Dorsolateral prefrontal cortex (tissue), 122 donors: ENCODE measurements at places on chromosomes 6 and 20.
A peak's percentile ranks its signal among the peaks of the same experiment; 100 is the strongest.

GRCh38 chr6:43101497-43101896, 25.4 kb downstream of the PTK7 start:
- DNase-seq, result no peak

- DNase-seq, result no peak
Measured at GRCh38 chr6:169568314-169569087, 133.3 kb downstream of the WDR27 start.

DNA sequence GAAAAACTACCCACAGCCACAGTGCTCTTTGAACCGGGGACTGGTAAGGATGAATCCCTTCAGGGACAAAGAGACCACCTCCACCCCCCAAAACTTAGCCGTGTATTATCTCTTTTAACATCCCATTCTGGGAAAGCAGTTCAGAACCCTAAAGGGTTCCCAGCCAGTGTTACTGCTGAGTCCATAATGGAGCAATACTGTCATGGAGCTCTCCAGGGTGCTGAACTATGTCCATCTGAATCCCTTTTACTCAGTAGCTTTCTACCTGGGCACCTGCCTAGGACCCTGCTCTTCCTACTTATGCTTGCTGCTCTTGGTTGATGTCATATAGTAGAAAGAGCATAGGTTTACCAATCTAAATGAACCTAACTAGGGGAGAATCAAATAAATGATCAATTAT, 22.3 kb upstream of the SAYSD1 start:
- no peak for DNase-seq

GRCh38 chr6:166830891-166831363, 125.4 kb downstream of the RNASET2 start:
- no peak for DNase-seq

DNA sequence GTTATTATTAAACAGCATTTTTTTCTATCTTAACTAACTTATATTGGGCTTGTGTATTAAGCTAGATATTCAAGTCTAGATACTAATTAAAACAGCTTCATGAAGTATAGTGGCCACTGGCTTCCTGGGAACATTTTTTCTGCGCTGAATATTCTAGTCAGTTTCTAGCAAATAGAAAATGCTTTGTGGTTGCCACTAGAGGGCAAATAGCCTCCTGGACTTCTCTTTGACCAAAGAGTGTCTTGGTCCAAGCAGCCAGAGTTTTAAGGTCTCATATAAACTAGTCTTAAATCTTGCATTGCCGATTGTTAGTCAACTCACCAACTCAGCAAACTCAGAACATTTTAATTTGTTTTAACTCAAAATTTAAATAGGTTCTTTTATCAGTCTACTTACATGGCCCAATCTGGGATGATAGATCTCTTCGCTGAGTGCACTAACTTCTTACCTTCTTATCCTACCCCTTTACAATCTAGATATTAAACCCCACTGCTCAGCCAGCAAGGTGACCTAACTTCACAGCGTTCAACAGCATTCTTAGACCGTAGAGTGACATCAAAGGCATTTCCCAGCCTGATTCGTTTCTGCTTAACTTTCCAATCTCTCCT, 24.6 kb upstream of the ID4 start:
- DNase-seq, result no peak

- peak; percentile 5 for DNase-seq
Measured at GRCh38 chr6:158050955-158051354, 69.3 kb downstream of the SYNJ2 start.

GRCh38 chr6:4545893-4546292, 230.3 kb upstream of the CDYL start:
- DNase-seq, result no peak
